ENCODE measurements at places on chromosomes 7 and 10.

DNA sequence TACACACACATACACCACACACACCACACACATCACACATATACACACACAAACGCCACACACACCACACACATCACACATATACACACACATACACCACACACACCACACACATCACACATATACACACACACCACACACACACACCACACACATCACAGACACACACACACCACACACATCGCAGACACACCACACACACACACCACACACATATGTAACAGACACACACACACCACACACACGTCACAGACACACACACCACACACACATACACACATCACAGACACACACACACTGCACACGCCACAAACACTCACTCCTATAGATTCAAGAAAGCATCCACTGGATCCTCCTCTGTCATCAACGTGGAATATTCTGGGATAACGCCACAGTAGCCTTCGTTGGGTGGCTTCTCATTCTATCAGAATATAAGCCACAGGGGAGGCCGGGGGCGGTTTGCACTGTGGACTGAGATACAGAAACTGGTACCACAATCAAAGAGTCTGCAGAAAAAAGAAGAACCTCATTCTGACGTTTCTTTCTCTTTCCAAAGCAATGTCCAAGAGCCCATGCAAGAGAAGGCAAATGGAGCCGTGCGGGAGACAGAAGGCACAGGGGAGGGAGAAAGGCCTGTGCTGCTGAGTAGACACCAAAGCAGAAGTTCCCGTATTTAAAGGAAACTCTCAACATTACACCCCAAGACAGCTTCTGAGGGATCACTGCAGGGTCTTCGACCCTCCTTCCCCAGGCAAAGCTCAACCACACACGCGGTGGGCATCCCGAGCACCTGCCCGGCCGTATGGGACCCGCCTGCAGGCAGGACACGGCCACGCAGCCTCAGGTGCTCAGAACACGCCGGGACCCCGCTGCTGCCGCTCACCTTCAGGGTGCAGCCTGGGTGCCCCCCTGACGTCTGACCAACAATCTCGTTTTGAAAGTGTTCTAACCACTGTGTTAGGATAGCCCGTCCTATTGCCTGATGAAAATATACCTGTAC is 321.2 kb downstream of the DNAJB6 start:
- DNase-seq, result no peak

- DNase-seq, result no peak
These were observed 107.4 kb downstream of the CLEC2L start for GRCh38 chr7:139630643-139631519.

DNA sequence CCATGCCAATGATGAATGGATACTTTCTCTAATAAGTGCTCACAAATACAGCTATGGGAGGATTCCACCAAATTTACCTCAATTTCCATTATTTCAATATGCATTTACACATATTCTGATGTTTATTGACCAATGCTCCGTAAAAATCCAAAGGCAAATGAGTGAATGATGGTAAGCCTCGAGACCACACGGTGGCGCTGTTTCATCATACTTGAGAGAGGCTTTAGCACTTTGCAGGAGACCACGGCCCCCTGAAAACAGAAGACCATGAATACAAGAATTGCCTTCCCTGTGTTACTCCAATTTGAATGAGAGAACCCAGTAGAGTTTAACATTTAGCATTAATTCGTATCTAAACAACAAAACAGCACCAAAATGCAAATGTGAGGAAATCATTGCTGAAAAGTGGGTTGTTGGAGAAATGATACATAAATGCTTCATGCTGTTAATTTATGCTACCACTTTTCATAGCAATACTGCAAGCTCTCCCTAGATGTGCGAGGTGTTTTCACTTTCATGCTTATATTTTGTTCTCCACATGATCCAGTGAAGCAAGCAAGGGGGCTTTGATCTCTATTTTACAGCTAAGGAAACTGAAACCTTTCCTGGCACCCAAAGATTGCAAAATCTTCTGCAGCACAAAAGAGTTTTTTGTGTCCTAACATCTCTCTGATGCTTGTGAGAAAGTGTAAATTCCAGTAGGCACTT is 35.4 kb downstream of the TRIL start:
- DNase-seq, result peak; percentile 77

GRCh38 chr10:30442019-30442606 is 8.1 kb downstream of the MAP3K8 start:
- no peak for DNase-seq

DNA sequence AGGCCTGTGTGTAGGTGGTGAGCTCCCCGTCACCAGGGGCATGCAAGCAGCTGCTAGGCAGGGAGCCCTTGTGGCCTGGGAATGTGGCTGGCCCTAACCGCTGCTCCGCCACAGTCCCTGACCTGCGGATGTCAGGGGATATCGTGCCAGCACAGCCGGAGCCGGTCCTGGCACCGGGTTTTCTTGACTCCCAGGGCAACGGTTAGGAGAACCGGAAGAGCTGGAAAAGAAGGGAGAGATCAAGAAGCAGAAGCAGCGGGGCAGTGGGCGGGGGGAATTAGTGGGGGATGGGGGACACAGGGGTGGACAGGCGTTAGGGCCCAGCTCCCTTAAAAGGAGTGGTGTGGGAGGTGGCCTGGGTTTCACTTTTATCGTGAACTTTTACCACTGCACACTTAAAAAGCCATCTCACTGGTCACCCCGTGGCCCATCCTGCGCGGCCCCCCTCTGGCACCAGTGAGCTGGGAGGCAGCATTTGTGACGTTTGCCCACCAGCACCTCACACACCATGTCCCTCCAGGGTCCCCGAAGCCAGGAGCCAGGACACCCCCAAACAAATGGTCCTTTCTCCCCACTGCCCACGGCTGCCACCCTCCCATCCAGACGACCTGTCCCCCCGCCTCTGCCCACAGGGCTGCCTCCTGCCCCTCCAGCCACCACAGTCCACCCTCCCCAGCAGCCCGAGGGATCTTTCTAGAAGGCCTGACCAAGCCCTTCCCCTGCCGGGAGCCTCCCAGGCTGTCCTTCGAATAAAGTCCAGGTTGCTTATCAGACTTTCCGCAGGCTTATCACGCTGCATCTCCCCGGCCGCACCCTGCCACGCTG is 1.8 kb upstream of the MICALL2 start:
- DNase-seq, result no peak

DNA sequence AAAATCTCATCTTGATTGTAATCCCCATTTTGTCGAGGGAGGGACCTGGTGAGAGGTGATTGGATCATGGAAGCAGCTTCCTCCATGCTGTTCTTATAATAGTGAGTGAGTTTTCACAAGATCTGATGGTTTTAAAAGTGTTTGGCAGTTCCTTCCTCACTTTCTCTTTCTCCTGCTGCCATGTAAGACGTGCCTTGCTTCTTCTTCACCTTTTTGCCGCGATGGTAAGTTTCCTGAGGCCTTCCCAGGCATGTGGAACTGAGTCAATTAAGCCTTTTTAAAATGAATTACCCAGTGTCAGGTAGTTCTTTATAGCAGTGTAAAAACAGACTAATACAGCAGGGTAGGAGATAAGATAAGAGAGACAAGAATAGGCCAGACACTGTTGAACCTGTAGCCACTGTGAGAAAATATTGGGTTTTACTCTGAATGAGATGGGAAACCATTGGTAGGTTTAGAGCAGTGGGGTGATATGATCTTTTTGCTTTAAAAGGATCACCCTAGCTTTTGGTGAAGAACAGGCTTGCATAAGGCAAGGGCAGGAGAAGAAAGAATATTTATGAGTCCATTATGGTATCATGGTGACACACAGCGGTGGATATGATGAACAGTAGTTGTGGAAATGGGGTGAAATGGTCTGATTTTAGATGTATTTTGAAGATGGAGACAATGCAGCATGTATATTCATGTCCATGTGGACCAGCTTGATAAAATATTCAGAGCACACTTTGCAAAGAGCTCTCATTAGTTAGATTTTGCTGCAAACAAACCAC is 11.5 kb downstream of the OR6B1 start:
- no peak for DNase-seq

DNA sequence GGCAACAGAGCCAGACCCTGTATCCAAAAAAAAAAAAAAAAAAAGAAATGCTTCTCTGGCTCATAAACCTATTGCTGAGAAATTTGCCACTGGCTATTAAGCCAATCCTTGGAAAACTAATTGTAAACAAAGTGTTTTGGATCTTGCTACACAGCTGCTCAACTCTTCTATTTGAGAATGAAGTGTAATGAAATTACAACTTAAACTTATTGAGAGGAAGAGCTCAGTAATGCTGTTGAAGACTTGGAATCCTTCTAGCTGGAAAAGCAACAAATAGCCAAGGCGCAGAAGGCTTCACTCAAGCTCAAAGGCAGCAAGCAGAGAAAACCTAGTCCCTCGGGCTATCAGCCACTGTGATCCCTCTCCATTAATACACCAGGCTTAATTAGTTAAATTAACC is 99.6 kb upstream of the ZNF438 start:
- no peak for DNase-seq

DNA sequence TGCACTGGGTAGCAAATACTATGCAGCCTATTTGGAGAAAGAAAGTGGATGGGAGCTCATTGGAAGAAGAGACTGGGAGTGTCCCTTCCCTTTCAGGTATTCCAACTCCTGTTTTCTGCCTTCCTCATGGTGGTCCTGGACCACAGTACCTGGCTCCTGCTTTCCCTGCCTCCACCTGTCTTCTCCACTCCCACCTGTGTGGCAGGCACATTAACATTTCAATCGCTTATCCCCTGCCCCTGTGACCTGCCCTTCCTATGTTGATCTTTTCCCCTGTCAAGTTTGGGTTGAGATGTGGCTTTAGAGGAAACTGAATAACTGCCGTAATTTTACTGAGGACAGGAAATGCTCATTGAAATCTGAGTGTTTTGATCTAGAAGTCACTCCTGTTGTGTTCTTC is 415.8 kb upstream of the PODXL start:
- no peak for DNase-seq

DNA sequence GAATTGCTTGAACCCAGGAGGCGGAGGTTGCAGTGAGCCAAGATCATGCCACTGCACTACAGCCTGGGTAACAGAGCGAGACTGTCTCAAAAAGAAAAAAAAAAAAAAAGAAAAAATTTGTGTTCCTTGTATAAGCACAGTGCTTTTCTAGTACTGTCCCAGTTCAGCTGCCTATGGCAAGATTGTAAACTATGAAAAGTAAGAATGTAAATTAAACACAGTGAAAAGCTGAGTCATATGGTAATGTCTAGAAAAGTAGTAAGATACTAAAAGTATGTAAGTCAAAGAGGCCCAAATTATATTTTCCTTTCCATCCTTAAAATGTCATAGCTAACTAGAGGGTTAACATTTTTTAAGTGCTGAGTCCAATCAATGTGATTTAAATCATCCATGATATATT is 42.8 kb downstream of the RBM20 start:
- no peak for DNase-seq

GRCh38 chr10:1655367-1655766 is 82.0 kb downstream of the ADARB2 start:
- DNase-seq, result no peak

DNA sequence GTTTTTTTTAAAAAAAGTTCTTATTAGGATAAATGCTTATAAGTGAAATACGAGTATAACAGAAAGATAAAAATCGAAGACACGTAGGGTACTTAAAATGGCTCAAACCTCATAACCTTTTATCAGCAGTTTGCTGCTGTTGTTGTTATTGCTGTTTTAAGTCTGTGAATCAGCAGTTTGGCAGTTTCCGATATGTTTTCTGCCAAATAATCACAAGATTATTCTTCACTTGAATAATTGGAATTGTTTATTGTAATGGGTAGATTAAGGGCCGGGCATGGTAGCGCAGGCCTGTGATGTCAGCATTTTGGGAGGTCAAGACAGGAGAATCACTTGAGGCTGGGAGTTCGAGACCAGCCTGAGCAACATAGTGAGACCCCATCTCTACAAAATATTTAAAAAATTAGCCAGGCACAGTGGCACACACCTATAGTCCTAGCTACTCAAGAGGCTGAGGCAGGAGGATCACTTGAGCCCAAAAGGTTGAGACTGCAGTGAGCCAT is 177.6 kb downstream of the VTI1A start:
- no peak for DNase-seq

- no peak for DNase-seq
These were observed 41.0 kb upstream of the PSMG3 start for GRCh38 chr7:1610678-1611302.

- DNase-seq, result no peak
These were observed 33.4 kb downstream of the TAS2R41 start for GRCh38 chr7:143510854-143511592.

DNA sequence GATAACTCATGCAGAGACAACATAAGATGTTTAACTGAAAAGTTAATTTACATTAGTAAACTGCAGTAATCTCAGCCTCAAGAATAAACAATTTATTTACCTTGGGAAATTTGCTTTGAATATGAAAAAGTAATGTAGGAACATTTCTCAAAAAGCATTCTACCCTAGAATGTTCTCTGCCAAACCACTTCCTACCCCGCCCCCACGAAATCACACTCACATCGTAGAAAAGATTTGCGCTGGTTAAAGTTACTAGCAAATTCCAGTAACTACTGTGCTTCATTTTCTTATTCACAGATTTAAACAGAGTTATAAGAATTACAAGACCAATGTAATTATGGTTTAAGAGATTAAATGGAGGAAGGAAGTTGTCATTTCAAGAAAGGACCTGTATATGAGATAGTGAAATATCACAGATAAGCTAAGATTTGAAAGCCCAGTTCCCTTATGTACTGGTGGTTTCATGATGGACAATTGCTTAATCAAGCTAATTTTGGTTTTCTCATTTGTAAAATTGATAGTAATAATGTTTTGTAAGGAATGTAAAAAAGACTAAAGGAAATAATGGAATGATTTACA is 175.4 kb downstream of the GNAI1 start:
- no peak for DNase-seq

DNA sequence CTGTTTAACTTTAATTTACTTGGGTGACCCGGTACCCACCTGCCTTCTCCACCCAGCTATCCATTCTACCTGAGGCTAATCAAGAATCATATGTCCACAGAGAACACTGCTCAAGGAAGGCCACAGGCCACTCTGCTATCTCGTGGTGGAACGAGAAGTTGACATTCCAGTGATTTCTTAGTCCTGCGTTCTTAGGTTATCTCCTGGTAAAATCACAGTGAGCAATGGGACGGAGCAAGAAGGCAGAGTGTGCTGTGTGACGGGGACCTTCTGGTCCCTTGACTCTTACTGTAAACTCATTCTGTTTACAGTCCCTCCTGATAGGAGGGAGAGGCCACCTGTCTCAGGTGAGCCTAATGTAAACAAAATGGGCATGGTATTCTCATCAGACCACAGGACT is 256.6 kb downstream of the TNS3 start:
- no peak for DNase-seq

GRCh38 chr10:126687121-126687606 is 16.7 kb upstream of the C10orf90 start:
- DNase-seq, result no peak
